Fibroblast of gingiva (primary cell): ENCODE measurements at places on chromosomes 12 and 14.

DNA sequence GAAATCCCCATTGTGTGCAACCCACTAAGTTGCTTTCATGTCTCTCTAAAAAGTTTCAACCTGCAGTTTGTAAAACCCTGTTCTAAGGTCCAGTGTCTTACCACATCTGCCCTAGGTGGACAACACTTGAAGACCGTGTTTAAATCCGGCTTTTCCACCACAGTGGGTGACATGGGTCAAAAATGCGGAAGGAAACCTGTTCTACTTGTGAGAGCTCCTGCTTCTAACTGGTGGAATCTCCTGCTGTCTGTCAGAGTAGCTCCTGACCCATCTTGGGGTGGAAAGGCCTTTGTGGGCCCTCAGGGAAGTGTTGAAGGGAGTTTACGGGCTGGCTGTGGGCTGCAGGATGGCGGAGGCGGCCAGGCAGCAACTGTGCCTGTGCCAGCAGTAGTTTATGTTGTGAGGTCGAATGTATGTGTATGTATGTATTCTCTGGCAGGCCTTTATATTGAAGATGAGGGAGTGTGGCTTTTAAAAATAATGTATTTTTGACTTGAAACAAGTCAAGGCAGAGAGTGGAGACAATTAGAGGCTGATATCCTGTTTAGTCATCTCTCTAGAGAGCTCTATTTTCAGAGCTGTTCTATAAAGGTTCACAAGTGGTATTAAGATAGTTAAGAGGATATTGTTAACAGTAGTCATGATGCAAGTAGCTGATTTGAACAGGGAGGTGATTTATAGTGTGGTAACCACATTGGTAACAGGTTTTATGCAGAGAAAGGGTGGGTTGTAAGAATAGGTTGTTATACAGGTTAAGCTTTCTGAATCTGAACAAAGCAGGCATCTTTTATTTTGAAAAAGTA lies 67.0 kb downstream of the PRKCH start:
- DNase-seq: peak; percentile 4

DNA sequence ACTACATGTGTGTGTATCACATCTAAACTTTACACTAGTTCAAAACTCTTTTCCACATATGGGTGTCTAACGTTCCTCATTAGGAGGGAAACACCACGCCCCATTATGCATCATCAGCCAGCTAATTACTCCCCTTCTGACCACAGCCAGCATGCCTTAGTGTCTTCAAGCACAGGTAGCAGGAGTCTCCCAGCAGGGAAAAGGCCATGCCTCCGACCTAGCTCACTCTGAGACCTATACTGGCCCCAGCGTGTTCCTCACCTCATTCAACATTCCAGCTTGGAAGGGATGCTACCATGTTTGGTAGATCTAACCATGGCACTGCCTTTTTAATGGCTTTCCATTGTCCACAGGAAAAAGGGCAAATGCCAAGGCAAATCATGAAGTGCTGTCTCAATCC lies 66.1 kb upstream of the PRB2 start:
- DNase-seq: no peak

DNA sequence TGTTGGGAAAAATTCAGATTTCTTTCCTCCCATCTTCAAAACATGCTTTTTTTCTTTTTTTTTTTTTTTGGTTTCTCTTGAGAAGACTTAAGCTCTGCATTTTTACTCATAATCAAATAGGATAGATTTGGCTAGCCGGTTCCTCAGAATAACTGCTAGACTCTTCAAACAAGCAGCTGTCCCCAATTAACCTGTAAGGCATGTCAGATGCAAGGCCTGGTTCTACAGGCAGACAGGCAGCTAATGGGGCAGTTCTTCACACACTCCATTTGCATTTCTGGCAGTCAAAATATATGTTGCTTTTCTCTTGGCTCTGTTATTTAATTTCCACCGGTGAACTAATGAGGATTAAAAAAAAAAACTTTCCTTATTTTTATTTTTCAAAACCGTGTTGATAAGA lies 228.0 kb upstream of the ATP2B1 start:
- DNase-seq: no peak

GRCh38 chr12:41940571-41940970 lies 204.1 kb downstream of the GXYLT1 start:
- no peak for DNase-seq

DNA sequence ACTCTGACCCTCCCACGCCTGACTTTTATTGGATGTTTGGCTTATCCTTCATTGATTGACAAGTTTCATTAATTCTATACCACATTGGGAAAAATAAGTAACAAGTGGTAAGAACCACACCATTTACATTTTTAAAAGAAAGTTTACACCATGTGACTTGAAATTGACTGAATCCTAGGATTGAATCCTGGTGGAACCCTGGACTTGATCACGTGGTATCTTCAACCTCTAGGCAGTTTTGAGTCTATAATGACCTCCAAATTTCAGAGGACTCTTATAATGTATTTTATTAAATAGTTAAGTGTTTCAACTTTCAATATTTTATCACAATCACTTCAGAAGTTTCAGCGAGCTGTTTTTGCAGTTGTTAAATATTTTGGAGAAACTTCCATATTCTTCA lies 172.0 kb downstream of the SLC6A15 start:
- no peak for DNase-seq

- no peak for DNase-seq
Observed at GRCh38 chr14:106268013-106268727, 741.8 kb downstream of the TMEM121 start.
